ENCODE measurements at places on chromosomes 4 and X.

DNA sequence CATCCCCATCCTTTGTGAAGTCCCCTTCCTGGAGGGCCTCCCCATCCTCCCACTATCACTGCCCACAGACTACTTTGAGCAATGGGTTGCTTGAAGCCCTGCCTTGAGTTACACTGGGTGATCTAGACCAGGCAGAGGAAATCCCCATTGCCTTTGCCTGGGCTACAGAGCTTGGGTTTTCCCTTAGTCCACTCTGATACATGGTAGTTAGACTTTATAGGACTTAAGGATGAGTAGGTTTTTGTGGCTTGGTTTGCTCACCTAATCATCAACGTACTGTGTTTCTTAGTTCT is 56.6 kb downstream of the TMEM131L start:
- DNase-seq = peak; percentile 28

DNA sequence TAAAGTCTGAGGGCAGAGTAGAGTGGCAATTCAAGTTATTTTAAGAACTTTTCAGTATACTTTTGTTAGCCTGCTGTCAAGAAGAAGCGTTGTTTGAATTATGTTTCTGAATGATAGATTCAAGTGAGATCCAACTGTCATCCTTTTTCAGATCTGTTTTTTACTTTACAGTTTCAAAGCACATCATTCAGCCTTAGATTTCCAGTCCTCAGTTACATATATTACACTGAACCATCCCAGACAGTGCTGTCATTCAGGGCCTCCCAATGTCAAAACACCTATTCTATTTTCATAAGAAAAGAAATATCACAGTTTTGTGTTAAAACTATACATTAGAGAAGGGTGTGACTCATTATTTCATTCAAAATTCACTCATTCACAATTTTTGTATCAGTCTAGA is 856.9 kb downstream of the ADGRL3 start:
- DNase-seq = no peak

GRCh38 chr4:110296892-110297291 is 98.5 kb upstream of the ELOVL6 start:
- DNase-seq = no peak

GRCh38 chrX:19121898-19122640 is at the start of gene ADGRG2:
Gene ADGRG2, minus strand, starts transcription at chrX:19122468. Its CDS starts 53,634 bp downstream, at chrX:19068834.
- no peak for DNase-seq

DNA sequence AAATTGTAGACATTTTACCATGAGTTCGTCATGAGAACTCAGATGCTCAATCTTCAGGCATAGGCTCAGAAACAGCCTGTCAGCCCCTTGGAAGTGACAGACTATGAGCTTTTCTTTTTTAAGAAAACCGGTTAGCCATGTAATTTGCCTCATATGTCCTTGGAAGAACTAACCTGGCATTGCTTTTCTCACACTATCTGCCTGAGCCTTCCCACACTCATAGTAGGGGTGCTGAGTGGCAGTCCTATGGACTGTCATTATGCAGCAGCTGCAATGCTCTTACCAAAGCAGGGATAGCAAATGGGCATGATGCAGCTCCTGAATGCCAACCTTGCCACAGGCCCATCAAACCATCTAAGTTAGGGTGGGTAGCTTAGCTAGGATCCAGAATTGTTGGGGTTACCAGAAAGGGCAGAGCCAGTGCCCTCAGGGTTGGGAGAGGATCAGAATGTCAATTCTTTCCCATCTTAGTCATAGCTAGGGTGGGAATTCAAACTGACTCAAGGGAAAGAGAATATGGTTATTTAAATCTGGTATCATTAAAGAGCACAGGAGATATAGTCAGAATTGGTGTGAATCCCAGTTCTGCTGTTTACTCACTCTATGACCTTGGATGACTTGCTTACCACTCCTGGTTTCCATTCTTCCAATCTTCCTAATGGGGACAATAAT is 230.6 kb upstream of the CPEB2 start:
- no peak for DNase-seq

GRCh38 chr4:89836031-89836745 is 773 bp downstream of the SNCA start:
- DNase-seq = no peak

Data from activated CD4-positive, alpha-beta T cell treated with anti-CD3 and anti-CD28 coated beads for 4 hours (primary cell).